Renal pelvis (tissue), 12 donors: ENCODE measurements at places on chromosomes 7 and 10. TPM values are rescaled to one million over a fixed set of nuclear protein-coding genes. Genes with fewer than 3 reads are reported as not detected.

ATP6V0A4 gene
- 76.8 TPM for polyA plus RNA-seq

NAT16 gene
- polyA plus RNA-seq: 0.25 TPM

ST7 gene
- 29.9 TPM for polyA plus RNA-seq

HYAL4 gene
- polyA plus RNA-seq: 0.15 TPM

FAM237B gene
- polyA plus RNA-seq: 0.68 TPM

CLCN1 gene
- 0.09 TPM for polyA plus RNA-seq

FAM13C gene
- 4.8 TPM for polyA plus RNA-seq

TFPI2 gene
- polyA plus RNA-seq: 9.0 TPM
